NCI-H187 treated with DMSO at 0.1 percent for 48 hours (cell line): ENCODE measurements at places on chromosomes 6 and 20.
A peak's percentile ranks its signal among the peaks of the same experiment; 100 is the strongest.

DNA sequence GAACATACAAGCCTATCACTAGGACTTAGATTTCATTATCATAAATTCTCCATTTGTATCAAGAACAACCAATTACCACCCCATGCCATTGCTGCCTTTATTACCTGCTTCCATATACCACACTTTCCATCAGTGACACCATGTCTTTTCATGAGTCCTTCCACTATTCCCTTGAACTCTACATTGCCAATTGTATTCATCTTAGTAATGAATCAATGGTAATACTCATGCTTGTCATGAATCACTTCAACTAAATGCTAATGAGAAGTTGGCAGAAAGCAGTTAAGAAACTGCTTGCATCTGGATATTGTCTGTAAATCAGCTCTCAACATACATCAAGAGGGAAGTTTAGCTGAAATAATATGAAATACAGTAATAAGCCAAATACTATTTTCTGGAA is 61.2 kb upstream of the RNF217 start:
- DNase-seq: no peak

GRCh38 chr20:4324611-4325243 is 309.4 kb upstream of the RNF24 start:
- DNase-seq: no peak

GRCh38 chr6:12331474-12331873 is 41.3 kb downstream of the EDN1 start:
- no peak for DNase-seq

DNA sequence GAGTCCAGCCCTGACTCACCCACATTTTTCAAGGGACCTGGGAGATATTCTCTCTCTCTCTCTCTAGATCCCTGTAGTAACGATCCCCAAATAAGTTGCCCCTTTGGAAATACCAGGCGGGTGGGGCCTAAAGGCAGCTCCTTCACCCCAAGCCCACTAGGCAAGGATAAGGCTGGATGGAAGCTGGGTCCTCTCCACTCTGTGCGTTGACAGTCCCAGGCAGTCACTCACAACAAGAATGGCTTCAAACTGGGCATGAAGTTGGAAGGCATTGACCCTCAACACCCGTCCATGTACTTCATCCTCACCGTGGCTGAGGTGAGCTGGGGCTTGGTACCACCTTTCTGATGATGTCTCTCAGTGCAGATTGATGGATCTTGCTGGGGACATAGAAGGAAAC is 21.6 kb downstream of the L3MBTL1 start:
- no peak for DNase-seq

- no peak for DNase-seq
Measured at GRCh38 chr20:34629342-34629741, 47.5 kb downstream of the PIGU start.

DNA sequence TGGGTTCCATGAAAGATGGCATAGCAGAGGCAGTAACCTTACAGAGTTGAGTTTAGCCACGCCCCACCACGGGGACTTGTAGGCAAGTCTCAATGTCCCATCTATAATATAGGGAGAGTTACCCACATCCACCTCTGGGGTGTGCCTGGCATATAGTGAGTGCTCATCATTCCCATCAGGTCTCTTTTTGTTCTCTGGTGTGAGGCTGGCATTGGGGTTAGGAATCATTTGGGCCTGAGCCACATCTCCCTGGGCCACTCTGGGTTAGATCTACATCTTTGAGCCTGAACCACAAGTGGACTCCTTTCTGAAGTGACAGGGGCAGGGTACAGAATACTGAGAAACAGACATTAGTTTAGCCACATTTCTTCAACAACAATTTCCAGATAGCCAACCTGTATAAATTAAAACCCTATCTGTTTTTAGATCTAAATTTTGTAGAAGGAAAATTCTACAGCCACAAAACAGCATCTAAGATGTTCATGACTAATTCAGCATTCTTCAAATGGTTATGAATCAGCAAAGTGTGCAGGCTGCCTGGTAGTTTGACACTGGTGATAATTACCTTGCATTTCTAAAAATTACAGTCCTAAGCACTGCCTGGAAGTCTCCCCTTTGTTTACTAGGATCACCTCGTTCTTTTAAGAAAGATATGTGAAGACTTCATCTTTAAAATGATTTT is 20.1 kb downstream of the RNF24 start:
- no peak for DNase-seq

DNA sequence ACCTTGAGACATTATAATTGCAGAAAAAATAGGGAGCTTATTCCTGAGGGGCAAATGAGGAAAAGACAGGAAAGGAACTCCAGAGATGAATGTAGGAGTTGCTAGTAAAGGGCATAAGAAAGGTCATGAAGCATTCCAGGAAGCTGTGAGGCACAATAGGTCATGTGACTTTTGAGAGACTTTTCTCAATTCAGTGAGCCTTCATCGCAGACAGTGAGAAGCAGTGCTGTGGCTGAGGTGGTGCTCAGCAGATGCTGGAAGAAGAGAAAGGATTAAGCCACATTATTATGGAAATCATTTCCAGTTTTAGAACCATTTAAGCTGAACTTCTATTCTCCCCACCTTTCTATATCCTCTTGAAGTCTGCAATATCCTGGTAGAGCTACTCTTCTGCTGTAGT is 4.1 kb downstream of the SPTLC3 start:
- DNase-seq: no peak

- no peak for DNase-seq
Measured at GRCh38 chr6:106685833-106686232, 56.5 kb downstream of the QRSL1 start.

DNA sequence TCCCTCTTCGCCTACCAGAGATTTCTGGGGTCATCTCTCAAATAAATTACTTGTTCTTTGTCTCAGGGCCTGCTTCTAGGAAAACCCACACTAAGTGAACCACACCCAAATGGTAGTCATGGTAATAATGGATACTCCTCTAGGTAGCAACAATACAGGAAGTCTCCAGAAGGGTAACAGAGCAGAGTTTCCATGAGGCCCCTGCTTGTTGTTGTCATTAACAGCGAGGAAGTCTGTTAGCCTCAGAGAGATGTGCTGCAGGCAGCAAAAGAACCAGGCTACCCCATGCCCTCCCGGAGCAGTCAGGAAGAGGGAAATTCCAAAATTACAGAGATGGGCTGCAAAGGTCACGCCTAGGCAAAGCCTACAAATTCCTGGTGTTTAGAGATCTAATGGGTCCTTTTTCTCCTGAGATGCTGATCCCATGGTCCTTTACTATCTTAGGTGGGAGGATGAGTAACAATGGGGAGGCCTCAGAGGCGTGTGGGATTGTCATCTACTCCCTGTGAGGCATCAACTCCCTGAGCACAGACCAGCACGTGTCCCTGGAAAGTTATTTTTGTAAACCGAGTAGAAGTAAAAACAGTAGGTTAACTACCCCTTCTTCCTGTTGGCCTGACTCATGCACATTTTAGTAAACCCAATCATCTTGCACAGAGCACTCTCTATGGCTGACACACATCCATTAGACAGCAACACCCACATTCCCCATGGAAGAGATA is 10.1 kb downstream of the ISM1 start:
- no peak for DNase-seq

GRCh38 chr6:107803957-107804356 is 20.2 kb downstream of the SCML4 start:
- DNase-seq: no peak

- DNase-seq: no peak
Measured at GRCh38 chr6:119145111-119145510, 66.6 kb upstream of the FAM184A start.

GRCh38 chr6:162829013-162829742 is 101.4 kb downstream of the PACRG start:
- DNase-seq: no peak

GRCh38 chr6:56902641-56903464 is 52.1 kb upstream of the BEND6 start:
- DNase-seq: peak; percentile 1

- DNase-seq: no peak
Measured at GRCh38 chr6:90369024-90369519, 72.4 kb upstream of the BACH2 start.

- no peak for DNase-seq
Measured at GRCh38 chr6:130797061-130797460, 30.1 kb upstream of the SMLR1 start.

- no peak for DNase-seq
Measured at GRCh38 chr20:21027569-21027968, 78.6 kb downstream of the LINC00237 start.

DNA sequence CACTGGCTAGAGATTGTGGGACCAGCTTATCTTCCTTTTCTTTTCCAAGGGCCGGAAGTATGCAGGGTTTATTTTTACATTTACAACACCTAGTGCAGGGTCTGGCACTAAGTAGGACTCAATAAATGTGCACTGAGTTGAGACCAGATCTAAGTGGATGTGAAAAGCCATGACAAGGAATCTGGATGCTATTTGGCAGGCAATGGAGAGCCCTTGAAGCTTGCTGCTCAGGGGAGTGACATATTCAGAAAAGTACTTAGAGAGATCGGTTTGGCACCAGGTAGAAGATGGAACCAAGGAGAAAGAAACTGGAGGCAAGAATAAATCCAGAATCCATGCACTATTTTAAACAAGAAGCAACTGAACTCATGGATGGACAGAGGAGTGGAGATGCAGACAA is 815.8 kb downstream of the MAFB start:
- peak; percentile 50 for DNase-seq

DNA sequence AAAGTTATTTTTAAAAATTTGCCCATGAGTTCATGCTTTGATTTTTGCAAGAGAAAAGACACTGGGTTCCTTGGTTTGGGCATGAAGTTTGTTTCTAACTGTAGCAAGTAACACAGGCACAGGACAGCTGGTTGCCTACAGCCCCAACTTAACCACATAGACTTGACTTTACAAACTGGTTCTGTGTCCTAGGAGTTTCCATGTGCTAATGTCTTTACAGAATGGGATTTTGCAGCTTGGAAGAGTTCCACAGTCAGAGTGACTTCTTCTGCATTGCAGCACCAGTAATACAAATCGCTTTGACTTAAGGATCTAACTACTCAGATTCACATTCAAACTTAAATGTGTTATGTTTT is 44.3 kb downstream of the OR2B2 start:
- no peak for DNase-seq

DNA sequence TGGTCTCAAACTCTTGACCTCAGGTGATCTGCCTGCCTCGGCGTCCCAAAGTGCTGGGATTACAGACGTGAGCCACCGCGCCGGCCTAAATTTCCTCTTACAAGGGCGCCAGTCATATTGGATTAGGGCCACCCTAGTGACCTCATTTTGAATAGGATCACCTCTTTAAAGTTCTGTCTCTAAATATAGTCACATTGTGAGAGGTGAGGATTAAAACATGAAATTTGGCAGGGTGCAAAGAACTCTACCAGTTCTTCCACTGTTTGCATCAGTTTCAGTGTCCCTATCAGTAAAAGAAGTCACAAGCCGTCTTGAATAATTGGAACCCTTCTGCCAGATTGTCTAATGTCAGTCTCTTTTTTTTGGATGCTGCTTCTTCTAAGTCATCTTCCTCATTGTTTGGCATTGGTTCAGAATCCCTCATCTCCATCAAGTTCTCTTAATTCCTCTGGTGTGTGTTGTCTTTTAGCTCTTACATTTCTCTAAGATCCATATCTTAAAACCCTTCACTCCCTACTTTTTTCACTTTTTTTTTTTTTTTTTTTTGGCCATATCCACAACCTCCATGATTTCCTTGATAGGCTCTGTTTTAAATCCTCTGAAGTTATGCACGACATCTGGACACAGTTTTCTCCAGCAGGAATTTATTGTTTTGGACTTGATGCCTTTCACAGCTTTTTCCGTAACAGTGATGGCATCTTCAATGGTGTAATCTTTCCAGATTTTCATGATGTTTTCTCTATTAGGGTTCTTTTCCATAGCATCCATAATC is 56.8 kb downstream of the NCOA3 start:
- DNase-seq: no peak

DNA sequence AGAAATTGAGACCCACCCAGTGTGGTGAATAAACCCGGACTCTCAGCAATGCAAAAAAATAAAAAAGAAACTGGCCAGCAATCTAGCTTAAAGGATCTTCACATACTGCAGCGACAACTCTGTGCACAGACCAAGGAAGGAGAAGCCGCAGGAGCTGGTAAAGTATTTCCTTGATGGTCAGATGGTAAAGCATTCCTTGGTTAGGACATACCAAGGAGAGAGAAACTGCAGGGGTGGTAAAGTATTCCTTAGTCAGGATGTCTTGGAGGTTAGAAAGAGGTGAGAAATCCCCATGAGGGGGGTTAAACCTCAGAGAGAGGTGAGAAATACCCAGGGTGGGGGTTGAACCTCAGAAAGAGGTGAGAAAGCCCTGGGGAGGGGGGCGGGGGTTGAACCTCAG is 86.8 kb downstream of the PLG start:
- no peak for DNase-seq

- no peak for DNase-seq
Measured at GRCh38 chr6:132592855-132593254, 3.3 kb upstream of the TAAR5 start.

GRCh38 chr20:36364506-36364905 is 58.4 kb downstream of the DLGAP4 start:
- no peak for DNase-seq

DNA sequence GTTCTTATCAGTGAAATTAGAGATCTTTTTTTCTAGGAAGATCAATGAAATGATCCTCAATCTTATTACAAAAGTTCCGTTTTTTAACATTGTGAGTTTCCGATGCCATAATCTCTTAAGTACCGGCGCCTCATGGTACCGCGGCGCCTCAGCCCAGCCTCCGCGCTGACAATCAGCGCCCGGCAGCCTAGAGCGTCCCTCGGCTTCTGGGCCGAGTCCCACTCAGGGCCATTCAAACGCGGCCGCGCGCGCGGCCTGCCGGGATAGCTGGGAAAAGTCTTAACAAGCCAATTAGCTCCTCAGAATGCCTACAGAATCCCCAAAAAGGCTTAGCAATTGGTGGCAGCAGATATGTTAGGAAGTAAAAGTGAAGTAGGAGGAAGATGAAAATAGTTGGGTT is 204.8 kb downstream of the ADGB start:
- DNase-seq: no peak

DNA sequence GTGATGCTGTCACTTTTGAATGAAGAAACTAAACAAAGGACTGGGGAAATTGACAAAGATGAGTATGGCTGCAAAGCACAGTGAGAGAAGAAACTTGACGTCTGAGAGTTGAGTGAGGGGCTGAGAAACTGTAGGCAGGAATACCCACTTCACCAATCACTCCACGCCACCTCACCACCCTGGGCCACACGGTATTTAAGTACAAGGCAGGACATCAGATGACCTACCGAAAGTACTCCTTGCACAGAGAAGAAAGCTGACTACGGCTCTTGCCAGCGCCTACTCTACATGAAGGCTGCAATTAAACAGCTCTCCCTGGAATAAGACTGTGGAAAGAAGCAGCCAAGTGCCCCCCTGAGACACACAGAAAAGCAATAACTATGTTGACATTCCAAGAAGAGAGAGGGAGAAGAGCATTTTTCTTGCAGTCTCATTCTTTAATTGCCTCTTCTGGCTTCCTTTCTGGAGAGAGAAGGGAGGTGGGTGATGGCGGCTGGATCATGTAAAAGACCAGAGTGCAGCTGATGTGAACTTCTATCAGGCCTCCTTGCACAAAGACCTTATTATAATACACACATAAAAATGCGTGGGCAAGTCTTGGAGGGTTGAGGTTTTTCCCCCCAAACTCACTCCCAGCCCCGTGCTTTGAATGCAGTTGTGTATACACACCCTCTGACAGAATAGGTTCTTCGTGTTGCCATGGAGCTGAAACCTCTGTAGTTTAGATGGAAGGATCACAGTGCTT is 44.6 kb downstream of the HIVEP2 start:
- no peak for DNase-seq
